ENCODE measurements at places on chromosomes 3 and 15. TPM values are rescaled to one million over a fixed set of nuclear protein-coding genes. Genes with fewer than 3 reads are reported as not detected.

The MED12L gene
- total RNA-seq, result 12.8 TPM

GRCh38 chr3:38090453-38090852 is 46.5 kb downstream of the ACAA1 start:
- DNase-seq, result no peak

- DNase-seq, result no peak
These were observed 244.2 kb downstream of the NAALADL2 start for GRCh38 chr3:175103298-175103697.

GRCh38 chr3:113252553-113252952 is 41.2 kb downstream of the BOC start:
- DNase-seq, result no peak

- no peak for DNase-seq
These were observed 43.9 kb upstream of the RAD18 start for GRCh38 chr3:9007213-9007612.

The GOLGA8O gene
- total RNA-seq, result not detected

The SNX22 gene
- 8.3 TPM for total RNA-seq

DNA sequence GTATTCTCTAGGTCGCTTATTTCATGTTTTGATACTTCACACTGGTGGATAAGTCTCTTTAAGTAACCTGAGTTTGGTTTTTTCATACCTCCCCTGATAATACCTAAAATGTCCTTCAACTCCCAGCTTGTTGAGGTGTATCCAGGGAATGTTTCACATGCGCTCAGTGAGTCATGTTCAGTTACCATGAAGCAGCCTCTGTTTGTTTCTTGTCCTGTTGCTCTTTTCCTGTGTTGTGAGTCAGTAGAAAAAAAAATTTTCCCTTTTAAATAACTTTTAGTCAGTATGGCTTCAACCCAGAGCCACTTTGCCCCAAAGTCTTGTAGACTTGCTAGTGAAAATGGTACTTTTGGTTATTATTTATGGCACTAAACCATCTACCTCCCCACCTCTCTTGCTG is 278.4 kb upstream of the ZPLD1 start:
- DNase-seq, result no peak

The POTEB3 gene
- total RNA-seq, result not detected

DNA sequence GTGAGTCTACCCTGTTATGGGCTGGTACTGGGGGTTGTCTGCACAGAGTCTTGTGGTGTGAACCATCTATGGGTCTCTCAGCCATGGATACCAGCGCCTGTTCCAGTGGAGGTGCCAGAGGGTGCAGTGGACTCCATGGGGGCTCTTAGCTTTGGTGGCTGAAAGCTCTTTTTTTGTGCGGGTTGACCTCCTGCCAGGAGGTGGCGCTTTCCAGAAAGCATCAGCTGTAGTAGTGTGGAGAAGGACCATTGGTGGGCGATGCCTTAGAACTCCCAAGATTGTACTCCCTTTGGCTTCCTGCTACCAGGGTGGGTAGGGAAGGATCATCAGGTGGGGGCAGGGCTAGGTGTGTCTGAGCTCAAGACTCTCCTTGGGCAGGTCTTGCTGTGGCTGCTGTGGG is 602.6 kb downstream of the RSL24D1 start:
- DNase-seq, result no peak

- no peak for DNase-seq
These were observed 3.1 kb downstream of the ATP10A start for GRCh38 chr15:25859838-25860645.

DNA sequence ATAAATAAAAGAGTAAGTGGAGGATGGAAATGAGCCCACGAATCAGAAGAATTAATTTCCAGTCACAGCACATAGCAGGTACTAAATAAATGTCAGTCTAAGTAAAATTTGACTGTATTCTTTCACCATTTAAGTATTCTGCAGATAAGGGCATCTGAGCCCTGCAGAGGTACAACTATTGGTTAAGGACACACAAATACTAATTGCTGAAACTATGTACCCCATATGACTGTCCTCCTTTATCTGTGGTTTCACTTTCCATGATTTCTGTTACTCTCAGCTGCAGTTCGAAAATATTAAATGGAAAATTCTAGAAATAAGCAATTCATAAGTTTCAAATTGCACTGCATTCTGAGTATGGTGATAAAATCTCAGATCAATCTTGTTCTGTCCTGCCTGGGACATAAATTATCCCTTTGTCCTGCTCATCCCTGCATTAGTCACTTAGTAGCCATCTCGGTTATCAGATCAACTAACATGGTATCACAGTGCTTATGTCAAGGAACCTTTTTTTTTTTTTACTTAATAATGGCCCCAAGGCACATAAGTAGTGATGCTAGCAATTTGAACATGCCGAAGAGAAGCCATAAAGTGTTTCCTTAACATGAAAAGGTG is 95.1 kb downstream of the LSAMP start:
- DNase-seq, result no peak

The GAP43 gene
- total RNA-seq, result 125 TPM

The GOLGA8A gene
- total RNA-seq, result 103 TPM
